SIG-M5 (cell line): ENCODE measurements at places on chromosomes 2 and 18.

- DNase-seq, result no peak
Measured at GRCh38 chr18:28176698-28176947, 307 bp downstream of the CDH2 start.

DNA sequence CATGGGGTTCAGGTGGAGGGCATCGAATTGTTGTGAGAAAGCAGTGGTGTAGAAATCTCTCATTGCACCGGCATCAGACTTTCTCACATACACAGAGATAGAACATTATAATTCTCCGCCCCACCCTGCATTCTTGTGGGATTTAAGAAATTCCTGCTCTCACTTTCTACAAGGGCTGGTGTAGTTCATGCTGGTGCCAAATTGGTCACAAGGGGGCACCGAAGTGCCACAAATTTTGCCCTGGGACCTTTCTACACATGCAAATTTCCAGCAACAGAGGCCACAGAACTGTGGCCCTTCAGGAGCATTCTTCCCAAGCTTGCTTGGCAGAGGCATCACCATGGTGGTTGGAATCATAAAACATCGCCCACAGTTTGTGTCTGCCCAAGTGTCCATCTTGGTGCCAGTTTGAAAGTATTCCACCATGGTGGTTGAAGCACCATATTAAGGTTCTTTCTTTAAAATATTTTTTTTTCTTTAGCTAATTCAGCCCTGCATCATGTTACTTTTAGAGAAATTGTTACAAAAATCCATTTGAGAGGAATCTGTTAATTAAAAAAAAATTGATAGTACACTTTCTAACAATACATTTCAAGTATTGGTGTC, 521.2 kb upstream of the FANCL start:
- no peak for DNase-seq

GRCh38 chr18:3914833-3915610, 465.1 kb downstream of the TGIF1 start:
- no peak for DNase-seq

DNA sequence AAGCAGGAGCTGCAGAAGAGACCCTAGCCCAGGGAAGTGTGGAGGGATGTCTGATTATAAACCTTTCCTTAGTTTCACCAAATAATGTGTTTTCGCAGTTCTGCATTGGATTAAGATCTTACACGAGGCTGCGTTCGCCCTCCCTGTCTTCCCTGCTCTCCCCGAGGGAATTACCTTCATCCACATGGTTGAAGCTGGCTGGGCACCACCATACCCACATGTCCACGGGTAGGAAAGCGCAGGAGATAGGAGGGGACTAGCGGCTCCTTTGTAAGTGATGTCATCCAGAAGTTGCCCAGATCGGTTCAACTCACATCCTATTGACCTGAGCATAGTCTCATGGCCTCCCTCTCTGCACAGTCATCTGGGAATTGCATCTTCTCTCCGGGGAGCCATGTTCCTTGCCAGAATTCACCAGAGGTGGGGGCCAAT, 1.1 kb downstream of the TTL start:
- no peak for DNase-seq

GRCh38 chr2:74383254-74383653, 3.1 kb upstream of the DCTN1 start:
- no peak for DNase-seq

DNA sequence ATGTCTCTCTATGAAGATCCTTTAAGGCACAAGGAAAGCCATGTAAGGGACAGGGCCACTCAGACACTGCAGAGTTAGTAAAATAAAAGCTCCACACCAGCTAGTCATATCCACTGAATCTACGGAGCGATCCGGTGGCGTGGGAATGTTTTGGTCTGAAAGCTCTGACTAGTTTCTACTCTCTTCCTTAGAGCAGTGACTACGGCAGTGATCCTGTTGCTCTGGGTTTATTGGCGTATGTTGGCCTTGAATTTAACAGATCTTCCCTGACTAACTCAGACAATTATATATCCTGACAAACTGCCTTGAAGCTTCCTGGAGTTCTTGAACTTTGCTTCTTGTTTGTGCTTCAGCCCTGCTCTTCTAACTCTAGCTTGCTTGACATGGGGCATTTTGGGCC, 115.3 kb upstream of the FZD5 start:
- no peak for DNase-seq

GRCh38 chr2:61900281-61900680, 5.2 kb upstream of the COMMD1 start:
- DNase-seq, result no peak

DNA sequence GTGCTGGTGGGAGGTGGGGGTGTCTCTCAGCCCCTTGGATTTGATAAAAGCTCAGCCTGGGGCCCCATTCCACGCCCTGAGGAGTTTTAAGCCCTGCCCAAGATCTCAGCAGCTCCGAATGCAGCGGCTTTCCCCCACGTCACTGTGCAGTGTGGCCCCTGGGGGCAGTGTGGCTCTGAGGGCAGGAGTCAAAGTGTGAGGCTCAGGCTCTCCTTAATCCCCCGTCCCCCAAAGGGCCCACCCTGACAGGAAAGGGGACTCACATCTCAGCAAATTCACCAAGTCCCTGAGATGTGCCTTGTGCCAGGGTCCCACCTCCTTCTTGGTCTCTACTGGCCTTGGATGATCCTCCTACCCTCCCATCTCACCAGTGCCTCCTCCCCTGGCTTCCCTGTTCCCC, 25.2 kb downstream of the NPPC start:
- no peak for DNase-seq

DNA sequence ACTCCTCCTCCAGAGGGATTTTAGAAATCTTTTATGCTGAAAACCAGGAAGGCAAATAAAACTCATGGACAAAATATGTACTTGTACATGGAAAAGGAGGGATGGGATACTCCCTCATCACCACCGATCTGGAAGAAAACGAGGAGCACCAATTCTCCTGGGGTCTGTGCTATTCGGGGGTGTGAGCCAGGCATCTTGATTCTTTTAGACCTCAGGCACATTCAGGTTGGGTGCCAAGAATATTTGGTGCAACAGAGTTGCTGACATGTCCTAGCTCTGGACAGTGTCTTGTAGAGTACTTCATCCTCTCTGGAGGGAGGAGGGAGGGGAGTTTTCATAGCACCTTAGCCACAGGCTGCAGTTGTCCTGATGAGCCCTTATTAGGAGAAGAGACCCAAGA, 163.0 kb downstream of the PRKCE start:
- DNase-seq, result no peak

- DNase-seq, result no peak
Measured at GRCh38 chr2:119739580-119740255, 20.0 kb upstream of the PTPN4 start.

DNA sequence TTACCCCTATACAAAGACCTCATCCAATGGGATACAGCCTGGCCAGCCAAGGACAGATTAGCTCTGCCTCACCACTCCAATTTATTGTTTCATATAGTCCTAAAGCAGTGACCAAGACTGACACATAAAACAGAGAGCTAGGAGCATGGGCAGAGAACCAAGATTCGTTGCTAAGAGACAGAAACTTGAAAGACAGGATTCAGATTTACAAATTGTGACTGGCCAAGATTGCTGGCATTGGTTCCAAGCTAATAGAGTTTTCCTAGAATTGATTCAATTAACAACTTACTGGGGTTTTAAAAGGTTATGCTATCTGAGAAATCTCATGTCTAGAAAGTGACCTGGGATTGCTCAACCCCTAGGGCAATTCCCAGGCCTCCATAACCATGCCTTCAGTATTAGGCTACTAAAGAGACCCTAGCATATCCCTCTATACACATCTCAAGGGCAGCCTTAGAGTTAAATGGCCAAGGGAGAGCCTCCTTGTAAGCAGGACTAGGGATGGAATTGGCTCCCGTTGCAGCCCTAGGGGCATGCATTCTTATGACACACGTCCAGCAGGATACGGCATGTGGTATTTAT, 75.6 kb downstream of the ICOS start:
- no peak for DNase-seq

DNA sequence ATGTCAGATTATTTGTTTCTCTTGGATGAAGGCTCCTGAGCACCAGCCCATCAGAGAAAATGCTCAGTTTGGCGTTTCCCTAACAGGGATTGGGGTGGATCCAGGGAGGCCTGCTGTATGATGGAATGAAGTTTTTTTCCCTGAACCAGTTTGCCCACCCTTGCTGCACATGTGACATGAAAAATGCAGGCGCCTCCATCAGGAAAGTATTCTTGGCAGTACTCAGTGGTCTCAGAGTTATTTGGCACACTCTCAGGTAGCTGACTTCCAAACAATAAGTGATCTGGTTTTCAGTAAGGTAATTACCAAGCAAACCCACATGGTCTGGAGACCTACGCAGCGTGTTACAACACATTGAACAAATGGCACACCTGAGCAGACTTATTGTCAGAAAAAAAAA, 254.9 kb downstream of the PAX3 start:
- no peak for DNase-seq

DNA sequence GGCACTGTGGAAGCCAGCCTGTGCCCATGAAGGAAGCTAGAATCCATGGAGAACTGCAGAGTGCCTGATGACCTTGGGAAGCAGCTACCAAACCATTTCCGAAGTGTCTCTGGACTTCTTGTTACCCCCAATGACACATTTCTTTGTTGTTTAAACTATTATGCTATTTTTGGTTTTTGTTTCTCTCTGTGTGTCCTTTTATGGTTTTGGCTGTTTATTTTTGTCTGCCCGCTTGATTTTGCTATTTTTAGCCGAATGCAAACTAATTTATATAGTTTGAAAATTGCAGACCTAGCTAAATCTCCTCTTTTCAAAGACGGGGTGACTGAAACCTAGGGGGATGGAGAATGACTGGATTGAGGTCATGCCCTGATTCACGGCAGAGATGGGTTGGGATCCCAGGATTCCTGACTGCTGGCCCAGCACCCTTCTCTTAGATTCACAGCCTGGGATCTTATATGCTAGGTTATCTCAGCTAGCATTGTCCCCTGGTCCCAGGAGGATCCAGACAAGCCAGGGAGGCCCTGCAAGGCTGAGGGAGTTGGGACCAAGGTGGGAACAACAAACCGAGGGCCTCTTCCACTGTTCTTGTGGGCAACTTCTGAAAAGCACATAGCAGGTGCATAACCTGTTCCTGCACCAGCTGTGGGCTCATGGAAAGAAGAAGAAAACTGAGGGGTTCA, 116.3 kb upstream of the HAAO start:
- DNase-seq, result no peak
